Inflammatory macrophage (primary cell): ENCODE measurements at places on chromosomes 1 and 21.

DNA sequence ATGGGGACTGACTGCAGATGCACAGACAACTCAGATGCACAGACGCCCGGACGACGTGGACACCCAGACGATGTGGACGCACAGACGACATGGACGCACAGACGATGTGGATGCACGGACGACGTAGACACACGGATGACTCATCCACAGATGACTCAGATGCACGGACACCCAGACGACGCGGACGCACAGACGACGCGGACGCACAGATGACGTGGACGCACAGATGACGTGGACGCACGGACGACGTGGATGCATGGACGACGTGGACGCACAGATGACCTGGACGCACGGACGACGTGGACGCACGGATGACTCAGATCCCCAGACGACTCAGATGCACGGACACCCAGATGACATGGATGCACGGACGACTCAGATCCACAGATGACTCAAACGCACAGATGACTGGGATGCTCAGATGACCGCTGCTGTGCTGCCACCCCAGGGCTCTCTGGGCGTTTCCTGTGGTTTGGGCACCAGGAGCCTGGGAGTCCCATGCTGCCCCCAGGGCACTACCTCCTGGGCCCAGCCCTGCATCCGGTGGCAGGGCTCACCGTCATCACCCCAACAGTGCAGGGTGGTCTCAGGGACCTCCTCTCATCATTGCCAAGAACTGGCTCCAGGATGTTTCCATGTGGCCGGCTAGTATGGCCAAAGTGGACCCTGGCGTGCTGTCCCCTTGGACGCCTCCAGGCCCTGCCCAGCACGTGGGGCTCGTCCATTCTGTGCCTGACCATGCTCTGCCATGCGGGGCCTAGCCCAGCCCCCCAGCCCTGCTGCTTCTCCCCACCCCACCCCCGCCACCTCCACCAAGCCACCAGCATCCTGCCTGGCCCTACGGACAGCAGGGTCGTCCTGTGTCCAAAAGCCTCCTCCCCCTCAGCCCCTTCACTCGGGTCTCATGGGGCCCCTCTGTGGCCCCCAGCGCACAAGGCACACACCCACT, 14.0 kb downstream of the FAAP20 start:
- DNase-seq = no peak

- DNase-seq = peak; percentile 27
Measured at GRCh38 chr21:39453571-39454179, 1.9 kb downstream of the SH3BGR start.

- no peak for DNase-seq
Measured at GRCh38 chr1:181501612-181502011, 18.3 kb downstream of the CACNA1E start.

GRCh38 chr1:235336903-235337302, 8.5 kb downstream of the GGPS1 start:
- DNase-seq = no peak

GRCh38 chr21:46113497-46114176, 15.7 kb downstream of the COL6A2 start:
- DNase-seq = no peak

GRCh38 chr1:234922987-234923386, 205.7 kb downstream of the TOMM20 start:
- DNase-seq = no peak

DNA sequence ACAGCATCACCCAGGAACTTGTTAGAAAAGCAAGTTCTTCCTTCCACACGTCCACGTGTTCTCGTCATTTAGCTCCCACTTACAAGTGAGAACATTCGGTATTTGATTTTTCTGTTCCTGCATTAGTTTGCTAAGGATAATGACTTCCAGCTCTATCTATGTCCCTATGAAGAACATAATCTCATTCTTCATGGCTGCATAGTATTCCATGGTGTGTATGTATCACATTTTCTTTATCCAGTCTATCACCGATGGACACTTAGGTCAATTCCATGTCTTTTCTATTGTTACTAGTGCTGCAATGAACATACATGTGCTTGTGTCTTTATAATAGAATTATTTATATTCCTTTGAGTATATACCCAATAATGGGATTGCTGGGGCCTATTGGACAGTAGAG, 368.7 kb upstream of the RUNX1 start:
- DNase-seq = no peak

DNA sequence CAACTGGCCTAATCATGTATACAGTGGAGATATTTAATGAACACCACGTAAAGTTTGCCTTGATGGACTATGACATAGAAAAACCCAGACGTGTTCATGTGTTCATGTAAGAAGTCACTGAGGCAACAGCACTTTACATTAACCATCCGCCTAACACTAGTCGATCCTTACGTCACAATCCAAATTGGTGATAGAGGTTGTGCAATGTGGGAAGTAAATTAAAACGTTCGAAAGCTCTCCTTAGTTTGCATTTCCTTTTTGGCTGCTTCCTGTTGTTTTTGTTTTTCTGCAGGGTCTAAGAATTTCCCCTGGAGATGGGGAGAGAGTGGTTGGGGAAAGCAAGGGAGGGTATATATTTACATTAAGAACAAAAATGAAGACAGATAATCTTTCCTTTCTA, 587.5 kb upstream of the ADGRL2 start:
- DNase-seq = no peak

- peak; percentile 41 for DNase-seq
Measured at GRCh38 chr1:40630488-40631223, 34.8 kb downstream of the RIMS3 start.

DNA sequence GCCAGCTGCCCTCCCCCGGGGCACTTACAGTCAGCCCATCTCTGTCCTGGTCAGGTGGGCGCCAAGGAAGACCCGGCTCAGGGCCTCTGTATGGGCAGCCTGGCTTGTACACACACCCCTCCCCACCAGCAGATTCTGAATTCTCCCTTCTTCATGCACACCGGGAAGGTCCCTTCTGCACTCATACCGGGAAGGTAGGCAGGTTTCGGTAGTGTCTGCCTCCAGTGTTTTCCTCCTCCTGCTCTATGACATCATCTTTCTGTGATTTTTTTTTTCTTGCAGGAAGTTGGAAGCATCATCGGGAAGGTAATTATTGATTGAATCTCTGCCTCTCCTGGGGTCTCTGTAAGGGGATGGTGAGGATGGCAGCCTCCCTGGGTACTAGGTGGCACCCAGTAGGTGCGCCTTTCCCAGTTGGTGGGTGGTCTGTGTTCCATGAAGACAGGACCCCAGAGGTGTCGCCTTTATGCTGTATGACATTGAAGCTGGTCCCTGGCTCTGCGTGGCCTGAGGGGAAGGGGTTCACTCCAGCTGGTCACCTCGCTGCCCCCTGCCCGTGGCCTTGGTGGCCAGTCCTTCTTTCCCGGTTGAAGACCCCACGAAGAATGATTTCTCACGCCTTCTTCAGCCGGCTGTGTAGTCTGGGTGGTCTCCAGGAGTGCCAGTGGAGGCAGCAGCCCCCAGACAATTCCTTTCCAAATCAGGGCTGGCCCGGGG, 82.1 kb upstream of the COL6A1 start:
- DNase-seq = no peak

DNA sequence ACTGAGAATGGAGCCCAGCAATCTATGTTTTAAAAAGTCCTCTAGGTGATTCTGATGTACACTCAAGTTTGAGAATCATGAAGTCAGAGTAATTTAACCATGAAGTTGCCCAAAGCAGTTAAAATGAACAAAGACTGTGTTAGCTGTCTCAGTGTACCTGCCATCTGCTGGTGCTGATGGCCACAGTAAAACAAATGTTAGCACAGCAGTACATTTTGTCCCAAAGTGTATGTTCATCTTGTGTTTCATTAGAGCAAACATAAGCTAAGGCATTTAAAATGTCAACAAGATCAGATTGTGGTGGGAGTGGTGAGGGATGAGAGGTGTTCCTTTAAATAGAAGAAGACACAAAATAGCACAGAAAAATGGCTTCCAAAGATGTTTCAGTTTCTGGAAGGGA, 31.1 kb downstream of the FYB2 start:
- no peak for DNase-seq

DNA sequence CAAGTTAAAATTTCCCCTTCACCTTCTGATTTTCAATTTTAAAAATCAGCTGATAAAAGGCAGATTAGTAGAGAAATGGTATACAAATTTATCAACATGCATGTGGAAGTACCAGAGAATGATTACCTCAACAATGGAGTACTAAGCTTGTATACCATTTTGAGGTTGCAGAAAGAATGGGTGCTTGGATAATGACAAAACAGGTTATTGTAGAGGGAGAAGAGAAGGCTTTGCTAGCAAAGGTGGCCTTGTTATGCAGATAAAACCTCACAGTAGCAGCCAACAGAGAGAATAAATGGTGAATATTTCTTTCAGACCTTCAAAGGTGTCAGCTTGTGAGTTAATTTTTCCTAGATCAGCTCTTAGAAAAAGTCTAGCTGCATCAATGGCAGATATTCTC, 1174.9 kb upstream of the ADGRL4 start:
- no peak for DNase-seq

GRCh38 chr1:107132780-107133179, 8.1 kb upstream of the NTNG1 start:
- DNase-seq = no peak

DNA sequence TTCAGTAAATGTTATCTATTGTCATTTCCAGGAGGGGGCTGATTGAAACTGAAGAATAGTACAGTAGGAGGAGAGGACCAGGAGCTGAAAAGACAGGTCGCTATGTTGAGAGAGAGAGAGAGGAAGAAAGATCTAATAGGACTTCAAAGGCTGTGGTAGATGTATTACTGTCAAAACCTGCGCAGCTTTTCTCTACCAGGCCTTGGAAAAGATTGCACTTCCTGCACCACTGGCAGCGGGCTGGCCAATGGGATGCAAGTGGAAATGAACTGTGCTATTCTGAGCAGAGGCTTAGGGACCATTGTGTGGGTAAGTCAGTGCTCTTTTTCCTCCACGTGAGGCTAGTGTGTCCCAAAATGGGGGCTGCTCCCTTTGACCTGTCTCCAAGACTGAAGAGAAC, 47.1 kb downstream of the MDM4 start:
- no peak for DNase-seq

- DNase-seq = no peak
Measured at GRCh38 chr21:29678626-29679025, 261.2 kb downstream of the GRIK1 start.

DNA sequence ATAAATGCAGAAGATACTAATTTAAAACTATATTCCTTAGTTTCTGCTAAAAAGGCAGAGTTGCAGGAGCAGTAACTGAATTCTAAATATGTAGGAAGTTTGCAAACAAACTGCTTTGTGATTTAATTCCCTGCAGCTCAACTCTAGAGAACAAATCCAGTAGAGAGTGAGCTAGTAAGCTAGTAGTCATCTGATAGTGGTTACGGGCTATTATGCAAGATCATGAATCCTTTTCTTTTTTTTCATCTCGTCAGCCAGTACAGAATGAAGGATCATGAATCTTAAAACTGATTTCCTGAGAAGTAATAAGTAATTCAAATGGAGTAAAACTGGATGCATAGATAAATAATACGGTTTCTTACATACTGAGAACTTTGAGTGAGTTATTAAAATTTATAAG, 3.3 kb downstream of the DPH5 start:
- peak; percentile 51 for DNase-seq

DNA sequence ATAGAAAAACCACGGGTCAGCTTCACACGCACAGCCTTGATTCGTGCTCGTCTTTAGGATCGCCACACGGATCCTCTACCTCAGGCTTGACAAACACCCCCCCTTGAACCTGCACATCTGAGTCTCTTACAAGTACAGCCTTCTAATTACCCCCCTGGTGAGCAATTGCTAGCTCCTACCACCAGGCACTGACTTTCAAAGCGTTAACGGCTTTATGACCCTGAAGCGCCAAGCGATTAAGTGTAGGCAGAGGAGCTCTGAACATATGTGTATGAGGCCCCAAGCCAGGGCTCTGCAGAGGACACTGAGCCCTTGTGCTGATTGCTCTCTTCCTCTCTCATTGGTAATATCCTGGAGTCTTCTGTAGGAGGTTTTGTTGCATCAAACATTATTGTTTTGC, 55.7 kb upstream of the EPHA8 start:
- DNase-seq = no peak

- DNase-seq = no peak
Measured at GRCh38 chr1:81317191-81317590, 483.5 kb upstream of the ADGRL2 start.

GRCh38 chr21:43701936-43702784, 16.8 kb upstream of the PDXK start:
- DNase-seq = no peak

DNA sequence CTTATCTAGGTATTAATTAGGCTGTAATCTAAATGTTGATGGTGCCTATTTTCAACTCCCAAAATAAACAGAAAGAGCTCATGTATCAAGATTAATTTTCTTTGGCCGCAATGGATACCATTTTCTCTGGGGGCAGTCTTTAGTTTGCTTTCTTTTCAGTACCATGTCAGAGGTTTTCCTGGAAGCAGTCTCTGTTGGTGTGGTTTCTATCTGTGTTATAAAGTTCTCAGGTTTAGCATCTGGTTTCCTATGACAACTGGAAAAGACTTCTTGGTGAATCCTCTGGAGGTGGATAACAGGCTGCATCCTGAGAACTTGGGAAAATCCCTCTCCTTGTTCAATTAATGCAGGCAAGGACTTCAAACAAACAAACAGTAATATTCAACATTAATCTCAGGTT, 38.7 kb upstream of the BATF3 start:
- DNase-seq = no peak

DNA sequence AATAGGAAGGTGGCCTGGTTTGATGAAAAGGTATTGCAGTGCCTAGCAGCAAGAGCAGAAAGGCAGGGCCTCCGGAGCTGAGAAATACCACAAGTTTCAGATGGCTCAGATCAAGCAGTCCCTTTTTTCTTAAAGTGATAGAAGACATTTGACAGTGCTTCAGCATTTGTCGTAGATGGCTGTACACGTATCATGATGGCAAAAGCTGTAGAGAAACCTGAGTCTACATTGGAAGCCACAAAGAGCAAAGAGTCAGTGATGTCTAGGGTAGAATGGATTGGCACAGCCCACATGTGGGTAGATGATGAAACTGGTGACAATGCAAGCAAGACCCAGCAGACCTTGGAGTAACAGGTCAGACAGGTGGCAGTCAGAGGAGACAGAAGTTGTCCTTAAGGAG, 101.3 kb upstream of the ARTN start:
- DNase-seq = no peak

DNA sequence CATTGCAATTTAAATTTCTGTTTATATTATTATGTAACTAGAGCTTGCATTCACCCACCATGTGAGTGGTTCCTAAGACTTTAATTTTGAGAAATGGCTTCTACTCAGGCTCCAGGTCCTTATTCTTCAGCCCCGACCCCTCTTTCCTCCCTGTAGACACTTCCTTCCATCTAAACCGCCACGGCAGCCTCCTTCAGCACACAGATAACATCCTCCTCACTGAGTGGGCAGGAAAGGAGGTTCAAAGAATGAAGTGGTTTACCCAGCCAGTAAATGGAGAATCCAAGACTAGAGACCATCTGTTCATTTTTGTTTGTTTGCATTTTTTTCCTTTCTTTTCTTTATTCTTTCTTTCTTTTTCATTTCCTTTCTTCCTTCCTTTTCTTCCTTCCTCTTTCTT, 37.1 kb upstream of the SOD1 start:
- no peak for DNase-seq

- DNase-seq = no peak
Measured at GRCh38 chr1:218426343-218426657, 81.2 kb downstream of the TGFB2 start.
